B cell (primary cell): ENCODE measurements at places on chromosomes 6 and 20. TPM values are rescaled to one million over a fixed set of nuclear protein-coding genes. Genes with fewer than 3 reads are reported as not detected.

Gene SLC35F1
- total RNA-seq: not detected in 2 replicates

GRCh38 chr6:163314791-163315470 is 99.6 kb upstream of the QKI start:
- no peak overlapping the region for H3K4me3 ChIP-seq
- H3K4me1 ChIP-seq: no peaks in the 10 kb centered on the region
- H3K36me3 ChIP-seq: no peaks in the 10 kb centered on the region
- H3K27ac ChIP-seq: no peak overlapping the region
- no peaks in the 10 kb centered on the region for H3K27me3 ChIP-seq

DNA sequence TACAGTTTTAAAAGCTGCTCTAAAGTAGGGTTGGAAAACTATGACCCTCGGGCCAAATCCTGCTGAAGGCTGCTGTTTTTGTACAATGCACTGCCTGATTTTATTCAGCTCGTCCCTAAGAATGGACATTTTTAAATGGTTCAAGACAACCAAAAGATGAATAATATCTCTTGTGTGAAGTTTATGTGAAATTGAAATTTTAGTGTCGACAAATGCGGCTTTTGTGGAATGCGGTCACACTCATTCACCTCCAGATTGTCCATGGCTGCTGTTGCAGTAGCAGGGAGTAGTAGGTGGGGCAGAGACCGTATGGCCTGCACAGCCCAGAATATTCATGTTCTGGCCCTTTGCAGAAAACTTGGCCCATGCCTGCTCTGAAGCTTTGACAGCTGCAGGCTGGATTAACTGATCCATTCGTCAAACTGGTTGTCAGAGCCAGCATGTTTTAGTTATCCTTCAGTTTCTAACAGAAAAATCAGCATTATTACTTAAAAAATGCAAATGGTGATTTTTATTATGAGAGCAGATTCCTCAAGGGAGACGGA is 91.6 kb downstream of the PSMG4 start:
- no peaks in the 10 kb centered on the region for H3K36me3 ChIP-seq
- H3K4me1 ChIP-seq: peaks cover 26% of the 10 kb centered on the region
- H3K4me3 ChIP-seq: no peak overlapping the region
- H3K27me3 ChIP-seq: peaks cover 7% of the 10 kb centered on the region
- H3K27ac ChIP-seq: no peak overlapping the region
- DNase-seq: no peak

Gene ARFGAP1
- 99.4 and 107 TPM in 2 replicates for total RNA-seq

DNA sequence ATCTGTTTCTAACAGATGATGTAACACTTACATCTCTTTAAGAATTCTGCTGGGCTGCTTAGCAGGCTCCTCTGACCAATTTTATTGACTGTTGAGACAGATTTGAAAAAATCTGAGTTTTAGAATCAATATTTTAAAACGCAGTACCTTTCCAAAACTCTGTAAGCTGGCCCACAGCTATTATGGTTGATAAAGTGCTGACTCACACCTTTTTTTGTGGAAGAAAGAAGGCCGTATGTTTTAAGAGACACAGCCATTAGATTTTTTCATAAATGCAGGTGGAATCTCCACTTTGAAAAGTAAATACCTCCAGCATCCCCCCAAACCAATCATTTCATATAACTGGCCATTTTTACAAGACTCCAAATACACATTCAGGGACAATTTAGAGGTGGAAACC is 82.2 kb downstream of the TBXT start:
- H3K4me1 ChIP-seq: no peaks in the 10 kb centered on the region
- no peaks in the 10 kb centered on the region for H3K27me3 ChIP-seq
- H3K36me3 ChIP-seq: no peaks in the 10 kb centered on the region
- H3K4me3 ChIP-seq: no peak overlapping the region

GRCh38 chr6:98927534-98927933 is 20.2 kb downstream of the FBXL4 start:
- H3K4me1 ChIP-seq: peaks cover 8% of the 10 kb centered on the region
- H3K27me3 ChIP-seq: no peaks in the 10 kb centered on the region
- no peak overlapping the region for H3K27ac ChIP-seq
- no peak overlapping the region for H3K4me3 ChIP-seq
- no peak for DNase-seq
